Fibroblast of lung (primary cell): ENCODE measurements at places on chromosomes 12 and 14. TPM values are rescaled to one million over a fixed set of nuclear protein-coding genes. Genes with fewer than 3 reads are reported as not detected.

APOLD1 gene
- total RNA-seq = 1.5 and 3.1 TPM in 2 replicates

SERPINA3 gene
- total RNA-seq = 0.50 and 7.2 TPM in 2 replicates

SLC25A21 gene
- total RNA-seq = 0.26 and 0.50 TPM in 2 replicates

GUCY2C gene
- not detected in 2 replicates for total RNA-seq

MYO1H gene
- total RNA-seq = 0.77 TPM in 1 of 2 replicates, not detected in the other

ZBTB42 gene
- 2.3 and 2.8 TPM in 2 replicates for total RNA-seq

OTOGL gene
- total RNA-seq = under 0.01 and 0.17 TPM in 2 replicates

MYF5 gene
- not detected in 2 replicates for total RNA-seq

MEG3 gene
- 95.0 and 182 TPM in 2 replicates for total RNA-seq
